Pulmonary artery endothelial cell (primary cell): ENCODE measurements at places on chromosomes 2 and 18.

GRCh38 chr18:32730068-32730467 is 42.8 kb downstream of the KLHL14 start:
- no peak for DNase-seq

- DNase-seq = no peak
Measured at GRCh38 chr2:71748227-71748626, 294.9 kb downstream of the DYSF start.

DNA sequence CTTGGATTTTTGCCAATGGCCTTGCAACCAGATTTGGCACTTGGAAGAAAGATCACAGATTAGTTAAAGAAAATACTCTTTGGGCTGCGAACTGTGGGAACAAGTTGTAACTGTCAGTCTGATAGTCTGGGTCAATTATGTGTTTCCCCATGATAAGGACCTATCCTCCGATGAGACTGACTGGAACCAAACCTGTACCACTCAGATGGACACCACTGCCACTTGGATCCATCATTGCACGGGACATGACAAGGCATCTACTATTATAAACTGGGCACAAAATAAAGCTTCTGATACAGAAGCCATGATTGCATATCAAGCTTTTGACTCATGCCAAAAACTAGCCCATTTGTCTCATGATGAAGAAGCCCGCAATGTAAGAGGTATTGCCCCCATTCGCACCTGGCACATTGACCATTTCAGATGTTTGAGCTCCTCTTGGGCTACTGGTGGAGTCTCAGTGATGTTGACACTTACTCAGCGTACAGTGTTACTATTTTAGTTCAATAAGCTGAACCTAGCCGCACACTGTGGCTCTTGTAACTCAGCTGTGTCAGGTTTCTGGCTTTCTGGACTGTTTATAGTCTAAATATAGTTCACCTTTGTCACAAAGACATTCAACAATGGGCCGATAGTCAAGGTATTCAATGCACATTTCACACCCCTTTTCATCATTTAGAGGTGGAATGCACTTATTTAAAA is 179.8 kb upstream of the RBBP8 start:
- no peak for DNase-seq

DNA sequence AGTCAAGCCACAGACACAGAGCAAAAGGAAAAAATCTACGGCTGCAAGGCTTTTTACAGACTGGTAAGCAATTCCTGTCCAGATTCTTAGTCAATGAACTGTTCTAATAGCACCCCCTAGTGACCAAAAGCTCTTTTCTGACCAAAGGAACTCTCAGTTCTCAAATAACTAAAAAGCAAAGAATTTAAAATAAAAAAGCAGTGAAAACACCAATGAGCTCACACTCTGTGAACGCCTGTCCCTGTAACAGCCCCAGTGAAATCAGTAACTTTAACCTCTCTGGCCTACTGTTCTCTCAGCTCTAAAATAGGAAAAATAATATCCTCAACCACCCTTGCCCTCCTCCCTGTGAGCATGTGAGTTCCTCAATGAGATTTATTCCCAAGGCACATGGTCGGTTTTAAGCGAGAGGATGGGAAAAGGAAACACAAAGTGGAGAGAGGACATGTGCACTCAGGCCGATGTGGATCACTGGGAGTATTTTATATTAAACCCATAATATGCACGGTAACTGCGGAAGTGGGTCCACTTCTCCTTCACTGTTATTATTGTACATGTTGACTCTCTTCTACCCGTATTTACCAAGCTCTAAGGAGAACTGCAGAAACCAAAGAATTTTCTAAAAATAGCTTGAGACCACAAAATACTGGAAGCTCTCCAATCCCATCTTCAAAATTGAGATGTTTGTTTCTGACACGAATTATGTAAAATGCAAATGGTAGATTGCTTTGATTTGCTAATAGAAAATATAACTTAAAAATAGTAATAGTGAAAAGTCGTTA is 128.5 kb downstream of the STK39 start:
- DNase-seq = peak; percentile 39

- no peak for DNase-seq
Measured at GRCh38 chr2:98852932-98853331, 83.1 kb downstream of the CRACDL start.

GRCh38 chr18:64254399-64255093 is 105.7 kb upstream of the LINC00305 start:
- no peak for DNase-seq

- DNase-seq = no peak
Measured at GRCh38 chr18:3044931-3045698, 32.2 kb upstream of the LPIN2 start.

DNA sequence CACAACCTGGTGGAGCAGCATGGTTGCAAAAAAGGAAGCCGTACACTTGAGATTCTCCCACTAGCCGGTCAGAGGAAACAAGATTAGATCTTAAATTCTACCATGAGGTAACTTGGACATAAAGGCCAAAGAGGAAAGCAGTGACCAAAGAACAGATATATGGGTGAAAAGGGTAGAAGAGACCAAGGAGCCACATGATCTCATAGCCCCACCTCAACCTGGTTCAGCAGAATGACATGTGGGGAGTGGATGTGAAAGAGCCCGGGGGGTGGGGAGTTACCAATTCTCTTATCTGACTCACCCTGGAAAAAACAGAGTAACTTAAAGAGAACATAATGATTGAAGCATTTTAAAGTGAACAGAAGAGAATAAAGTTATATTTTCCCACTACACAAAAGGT is 683.0 kb downstream of the DSC3 start:
- no peak for DNase-seq

DNA sequence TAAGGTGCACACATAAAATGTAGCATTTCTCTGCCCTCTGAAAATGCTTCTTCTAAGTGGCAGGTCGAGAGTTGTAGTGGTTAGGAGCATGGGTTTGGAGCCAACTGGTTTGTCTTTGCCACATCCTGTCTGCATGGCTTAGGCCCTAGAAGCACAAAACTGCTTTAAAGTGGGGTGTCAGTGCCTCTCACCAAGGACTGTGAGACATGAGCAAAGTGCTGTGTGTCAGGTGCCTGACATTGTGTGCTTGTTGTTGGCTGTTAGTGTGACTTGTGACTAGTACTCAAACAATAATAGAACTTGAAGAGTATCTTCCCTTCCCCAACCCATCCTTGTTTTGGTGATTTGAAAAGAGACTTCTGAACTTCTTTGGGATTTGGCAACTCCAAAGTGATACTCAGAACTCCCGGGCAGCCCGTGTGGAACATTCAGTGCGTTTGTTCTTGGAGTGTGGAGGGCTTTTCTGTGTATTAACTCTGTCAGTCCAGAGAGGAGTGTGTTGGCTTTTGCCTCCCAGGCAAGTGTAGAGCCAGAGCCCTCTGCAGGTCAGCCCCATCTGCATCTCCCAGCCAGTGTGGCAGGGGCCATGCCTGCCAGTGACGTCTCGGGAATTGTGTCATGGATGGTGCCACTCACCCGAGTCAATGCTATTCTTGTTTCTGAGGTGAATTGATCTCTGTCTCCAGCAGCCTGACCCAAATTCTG is 5.0 kb downstream of the MGAT5 start:
- no peak for DNase-seq

- DNase-seq = no peak
Measured at GRCh38 chr2:221999166-221999565, 299.6 kb downstream of the PAX3 start.

DNA sequence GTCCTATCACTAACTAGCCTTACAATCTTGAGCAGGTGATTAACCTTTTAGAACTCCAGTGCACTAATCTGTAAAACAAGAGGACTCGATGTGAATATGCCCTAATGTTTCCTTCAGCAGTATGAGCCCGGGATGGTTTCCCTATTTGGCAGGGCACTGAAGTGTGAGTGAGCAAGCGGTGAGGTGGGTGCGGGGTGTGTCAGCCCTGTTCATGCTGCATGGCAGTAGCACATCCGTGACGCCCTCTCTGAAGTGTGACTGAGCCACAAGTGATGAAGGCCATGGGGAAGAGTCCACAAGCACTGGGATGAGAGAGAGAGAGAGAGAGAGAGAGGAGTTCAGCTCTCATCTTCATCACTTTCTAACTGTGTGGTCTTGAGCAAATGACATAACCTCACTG is 168.7 kb downstream of the SETBP1 start:
- no peak for DNase-seq

DNA sequence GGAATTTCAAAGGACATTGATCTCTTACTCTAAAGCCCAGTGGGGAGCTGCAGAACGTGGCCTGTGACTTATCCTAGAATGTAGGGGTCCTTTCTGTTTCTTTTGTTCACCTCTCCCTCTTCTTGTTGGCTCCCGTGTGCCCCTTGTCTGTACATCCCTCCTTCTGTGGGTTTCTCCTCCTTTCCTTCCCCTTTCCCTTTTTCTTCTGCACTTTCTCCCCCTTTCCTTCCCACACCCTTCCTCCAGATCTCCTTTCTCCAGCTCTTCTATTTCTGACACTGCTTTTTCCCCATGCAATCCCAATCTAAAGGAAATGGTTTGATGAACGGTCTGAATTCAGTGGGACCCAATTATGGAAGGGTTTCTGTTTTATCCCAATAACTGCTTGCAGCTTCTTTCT is 35.5 kb upstream of the MAPRE3 start:
- DNase-seq = no peak

GRCh38 chr18:10530852-10531251 is 5.0 kb downstream of the NAPG start:
- no peak for DNase-seq

GRCh38 chr18:49731421-49731841 is 81.9 kb downstream of the ACAA2 start:
- DNase-seq = no peak
